Globus pallidus (tissue), 1 donor: ENCODE measurements at places on chromosomes 1 and 21.

GRCh38 chr1:21626921-21627339, 42.2 kb downstream of the RAP1GAP start:
- DNase-seq: no peak

DNA sequence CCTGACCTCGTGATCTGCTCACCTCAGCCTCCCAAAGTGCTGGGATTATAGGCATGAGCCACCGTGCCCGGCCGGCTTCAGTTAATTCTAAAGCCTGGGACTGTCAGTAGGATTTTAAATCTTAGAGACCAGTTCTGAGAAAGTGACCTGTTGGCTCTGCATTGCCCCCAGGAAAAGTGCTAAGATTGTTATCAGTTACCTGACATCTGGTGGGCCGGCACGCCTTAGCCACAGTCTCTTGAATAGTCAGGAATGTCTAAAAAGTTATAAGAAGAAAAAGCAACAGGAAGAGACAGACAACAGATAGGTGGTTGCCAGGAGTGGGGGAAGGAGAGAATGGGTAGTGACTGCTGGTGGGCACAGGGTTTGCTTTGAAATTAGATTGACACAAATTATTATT, 35.1 kb downstream of the RABGAP1L start:
- no peak for DNase-seq

GRCh38 chr1:244074559-244075171, 23.6 kb downstream of the ZBTB18 start:
- DNase-seq: no peak

GRCh38 chr1:10031461-10031860, 1.3 kb upstream of the UBE4B start:
- no peak for DNase-seq

DNA sequence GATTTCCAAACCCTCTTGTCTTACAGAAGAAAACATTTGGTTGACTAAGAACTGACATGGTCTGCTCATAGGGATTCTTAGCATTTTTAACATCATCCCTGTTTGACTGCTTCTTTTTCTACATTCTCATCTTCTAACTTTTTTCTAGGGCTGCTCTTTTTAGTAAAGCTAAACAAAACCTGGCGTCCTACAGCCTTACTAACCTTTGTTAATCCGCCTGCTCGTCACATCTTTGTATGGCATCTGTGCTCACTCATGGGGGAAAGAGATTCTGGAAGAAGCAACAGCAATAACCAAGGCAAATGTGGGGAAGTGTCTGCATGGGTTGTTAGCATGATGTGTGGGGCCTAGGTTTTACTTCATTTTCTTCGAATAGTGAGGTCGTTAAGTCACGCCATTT, 92.0 kb downstream of the KIF1B start:
- no peak for DNase-seq
